ENCODE measurements at places on chromosomes 1 and 21. TPM values are rescaled to one million over a fixed set of nuclear protein-coding genes. Genes with fewer than 3 reads are reported as not detected.

SMCP gene
- polyA plus RNA-seq, result not detected

COG2 gene
- polyA plus RNA-seq, result 29.9 TPM

DNAI4 gene
- 2.0 TPM for polyA plus RNA-seq

GUCA2A gene
- polyA plus RNA-seq, result not detected

SV2A gene
- polyA plus RNA-seq, result 1.1 TPM

DNA sequence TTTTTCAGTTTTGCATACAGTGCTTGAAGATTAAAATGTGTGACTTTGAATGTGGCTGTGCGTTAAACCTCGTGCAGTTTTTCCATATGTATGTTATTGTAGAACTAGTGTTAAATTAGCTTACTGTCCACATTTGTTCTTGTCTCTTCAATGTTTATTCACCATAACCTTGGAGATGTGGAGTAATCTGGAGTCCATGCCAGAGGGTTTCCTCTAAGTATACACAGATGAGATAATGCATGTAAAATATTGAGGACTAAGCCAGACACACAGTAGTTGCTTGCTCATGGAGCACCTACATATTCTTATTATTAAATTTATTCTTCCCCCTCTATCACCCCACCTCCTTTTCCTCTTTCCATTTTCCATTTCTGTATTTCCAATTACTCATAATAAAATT lies 7.7 kb upstream of the GIPC2 start:
- DNase-seq, result no peak

GRCh38 chr1:235649368-235650163 lies at the start of gene GNG4:
Gene GNG4, minus strand, starts transcription at chr1:235649784. Its CDS starts 65,946 bp downstream, at chr1:235583838.
- no peak for DNase-seq

GRCh38 chr1:231337043-231337471 lies 595 bp downstream of the EXOC8 start:
- no peak for DNase-seq

DNA sequence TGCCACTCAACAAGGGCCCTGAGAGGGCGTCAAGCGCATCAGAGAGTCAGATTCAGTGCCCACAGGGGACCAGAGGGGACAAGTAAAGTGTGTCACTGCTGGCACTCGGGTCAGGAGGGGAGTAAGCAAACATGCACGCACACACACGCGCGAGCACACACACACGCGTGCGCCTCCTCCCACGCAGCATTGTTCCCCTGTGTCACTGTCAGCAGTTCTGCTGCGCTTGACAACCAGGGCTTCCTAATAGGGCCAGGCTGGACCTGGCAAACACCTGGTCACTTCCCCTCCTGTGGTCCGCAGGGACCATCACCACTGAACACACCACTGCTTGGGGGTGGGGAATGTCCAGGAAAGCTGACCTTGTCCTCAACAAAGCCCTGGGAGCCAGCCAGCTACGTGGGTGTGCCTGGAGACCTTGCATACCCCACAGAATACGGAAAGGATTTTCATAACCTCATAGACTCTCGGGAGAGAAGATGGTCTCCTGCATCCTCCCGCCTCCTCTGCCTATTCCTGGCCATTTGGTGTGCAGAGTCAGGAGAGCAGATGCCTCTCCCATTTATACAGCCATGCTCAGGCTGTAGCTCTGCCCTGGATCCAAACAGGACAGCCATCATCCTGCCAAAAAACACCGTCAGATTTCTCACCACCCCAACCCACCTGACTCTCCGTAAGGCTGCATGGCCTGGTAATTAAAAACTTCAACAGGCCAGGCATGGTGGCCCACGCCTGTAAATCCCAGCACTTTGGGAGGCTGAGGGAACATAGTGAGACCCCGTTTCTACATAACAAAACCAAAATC lies 73.2 kb downstream of the SSBP3 start:
- no peak for DNase-seq

- peak; percentile 12 for DNase-seq
Measured at GRCh38 chr21:38355992-38356781, 99.4 kb downstream of the KCNJ15 start.

DNA sequence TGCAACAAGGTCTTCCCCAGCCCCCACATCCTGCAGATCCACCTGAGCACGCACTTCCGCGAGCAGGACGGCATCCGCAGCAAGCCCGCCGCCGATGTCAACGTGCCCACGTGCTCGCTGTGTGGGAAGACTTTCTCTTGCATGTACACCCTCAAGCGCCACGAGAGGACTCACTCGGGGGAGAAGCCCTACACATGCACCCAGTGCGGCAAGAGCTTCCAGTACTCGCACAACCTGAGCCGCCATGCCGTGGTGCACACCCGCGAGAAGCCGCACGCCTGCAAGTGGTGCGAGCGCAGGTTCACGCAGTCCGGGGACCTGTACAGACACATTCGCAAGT lies 3.8 kb downstream of the ZBTB18 start:
- no peak for DNase-seq

GRCh38 chr1:31376375-31377134 lies 3.7 kb upstream of the FABP3 start:
- no peak for DNase-seq

- no peak for DNase-seq
Measured at GRCh38 chr21:16741141-16741665, 771.6 kb upstream of the CXADR start.

- no peak for DNase-seq
Measured at GRCh38 chr21:14766241-14766640, 220.1 kb upstream of the SAMSN1 start.

DNA sequence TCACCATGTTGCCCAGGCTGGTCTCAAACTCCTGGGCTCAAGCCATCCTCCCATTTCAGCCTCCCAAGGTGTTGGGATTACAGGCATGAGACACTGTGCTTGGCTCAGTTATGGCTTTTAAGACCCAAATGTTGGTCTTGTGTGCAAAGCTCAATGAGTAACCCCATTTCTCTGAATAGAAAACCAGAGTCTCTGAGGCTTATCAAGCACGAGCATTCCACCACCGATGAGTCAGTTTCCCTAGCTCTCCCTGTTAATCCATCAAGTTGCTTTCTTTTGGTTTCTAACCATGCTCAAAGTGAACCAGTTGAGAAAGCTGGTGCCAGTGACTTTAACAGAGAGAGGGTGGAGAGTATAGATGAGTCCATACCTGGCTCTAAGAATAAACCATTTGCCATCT lies 350.9 kb upstream of the ADGRL2 start:
- no peak for DNase-seq

DNA sequence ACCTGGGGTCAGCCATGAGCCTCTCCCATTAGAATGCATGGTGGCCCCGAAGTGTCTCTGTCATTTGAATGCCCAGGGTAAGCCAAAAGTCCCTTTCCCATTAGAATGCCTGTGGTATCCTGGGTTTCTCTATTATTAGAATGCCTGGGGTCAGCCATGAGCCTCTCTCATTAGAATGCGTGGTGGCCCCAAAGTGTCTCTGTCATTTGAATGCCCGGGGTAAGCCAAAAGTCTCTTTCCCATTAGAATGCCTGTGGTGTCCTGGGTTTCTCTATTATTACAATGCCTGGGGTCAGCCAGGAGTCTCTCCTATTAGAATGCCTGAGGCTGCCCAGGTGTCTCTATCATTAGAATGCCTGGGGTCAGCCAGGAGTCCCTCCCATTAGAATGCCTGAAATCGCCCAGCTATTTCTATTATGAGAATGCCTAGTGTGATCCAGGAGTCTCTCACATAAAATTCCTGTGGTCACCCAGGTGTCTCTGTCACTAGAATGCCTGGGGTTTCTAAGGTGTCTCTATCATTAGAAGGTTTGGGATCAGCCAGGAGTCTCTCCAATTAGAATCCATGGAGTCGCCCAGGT lies 65.5 kb downstream of the RNF187 start:
- DNase-seq, result no peak

DNA sequence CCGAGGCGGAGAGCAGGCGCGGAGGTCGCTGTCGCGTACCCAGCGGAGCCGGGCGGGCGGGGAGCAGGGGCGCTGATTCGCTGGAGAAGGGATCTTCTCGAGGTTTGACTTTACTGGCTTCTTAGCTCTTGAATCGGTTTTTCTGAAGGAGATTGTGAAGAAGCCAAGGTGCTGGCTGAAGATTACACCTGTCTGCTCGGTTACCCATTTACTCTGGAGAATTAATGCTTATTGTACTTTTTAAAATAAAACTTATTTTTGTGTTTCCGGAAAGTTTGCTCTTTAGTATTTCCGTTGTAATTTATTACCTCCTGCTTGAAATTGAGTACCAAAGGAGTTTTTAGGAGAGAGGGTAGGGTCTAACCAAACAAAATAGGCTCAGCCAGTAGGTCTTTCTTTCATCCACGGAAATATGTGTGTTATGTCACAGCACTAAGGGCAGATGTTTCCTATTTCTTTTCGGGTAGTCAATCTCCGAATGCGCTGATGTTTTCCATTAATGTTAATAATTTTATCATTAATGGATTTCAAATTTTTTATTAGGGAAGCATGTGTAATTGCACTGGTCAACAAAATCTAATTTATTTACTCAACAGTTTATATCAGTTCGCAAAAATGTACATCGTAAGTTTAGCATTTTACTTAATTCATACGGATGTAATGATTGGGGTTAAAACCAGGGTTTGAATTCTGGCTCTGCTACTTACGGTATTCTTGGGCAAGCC lies 510 bp upstream of the GNG5 start:
- no peak for DNase-seq

- DNase-seq, result peak; percentile 60
Measured at GRCh38 chr1:226223786-226224244, 351 bp downstream of the MIXL1 start.

DNA sequence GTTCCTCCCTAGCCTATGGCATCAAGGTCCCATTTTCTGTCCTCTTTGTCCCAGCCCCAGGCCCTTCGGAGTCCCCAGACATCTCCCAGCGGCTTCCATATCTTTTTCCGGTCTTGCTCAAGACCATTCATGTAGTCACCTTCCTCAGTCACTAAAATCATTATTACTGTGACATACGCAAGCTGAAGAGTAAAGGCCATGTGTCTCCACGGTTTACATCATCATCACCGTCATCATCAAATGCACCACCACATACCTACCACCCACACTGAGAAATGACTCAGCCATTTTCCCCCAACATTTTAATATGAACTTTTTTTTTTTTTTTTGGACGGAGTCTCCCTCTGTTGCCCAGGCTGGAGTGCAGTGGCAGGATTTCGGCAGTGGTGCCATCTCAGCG lies 43.4 kb downstream of the FHAD1 start:
- no peak for DNase-seq

- no peak for DNase-seq
Measured at GRCh38 chr1:31551208-31551607, 25.1 kb upstream of the TINAGL1 start.

DNA sequence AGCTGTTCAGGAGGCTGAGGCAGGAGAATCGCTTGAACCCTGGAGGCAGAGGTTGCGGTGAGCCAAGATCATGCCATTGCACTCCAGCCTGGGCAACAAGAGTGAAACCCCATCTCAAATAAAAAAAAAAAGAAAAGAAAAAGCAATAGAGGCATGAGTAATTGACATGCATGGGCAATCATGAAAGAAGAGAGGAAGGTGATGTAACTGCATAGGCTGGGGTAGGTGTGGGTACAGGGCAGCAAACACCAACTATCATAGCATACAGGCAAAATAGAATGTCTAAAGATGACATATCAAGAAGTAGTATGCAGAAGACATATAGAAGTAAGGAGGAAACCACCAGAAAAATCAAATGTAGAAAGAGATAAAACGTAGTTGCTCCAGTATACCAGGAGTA lies 19.0 kb upstream of the MGST3 start:
- DNase-seq, result no peak

DNA sequence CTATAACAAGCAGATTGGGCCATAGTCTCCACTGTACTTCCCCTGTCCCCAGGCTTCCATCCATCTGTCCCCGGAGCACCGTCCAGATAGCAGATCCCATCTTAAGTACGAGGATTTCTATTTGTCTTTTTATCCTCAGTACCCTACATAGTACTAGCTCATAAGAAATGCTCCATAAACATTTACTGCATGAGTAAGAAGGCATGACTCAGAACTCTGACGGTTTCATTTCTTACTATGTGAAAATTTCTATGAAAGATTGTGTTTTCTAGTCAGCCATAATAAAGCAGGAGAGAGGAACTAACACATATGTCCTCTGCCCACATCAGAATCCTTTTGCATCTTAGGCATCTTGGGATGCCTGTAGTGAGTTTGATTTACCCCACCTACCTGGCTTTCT lies 49.5 kb downstream of the CHD1L start:
- peak; percentile 26 for DNase-seq

Measured in CD4-positive, CD25-positive, alpha-beta regulatory T cell (primary cell).